ENCODE measurements at places on chromosomes 5 and 9.

- no peak for DNase-seq
These were observed 133.0 kb downstream of the C9orf50 start for GRCh38 chr9:129487658-129488483.

DNA sequence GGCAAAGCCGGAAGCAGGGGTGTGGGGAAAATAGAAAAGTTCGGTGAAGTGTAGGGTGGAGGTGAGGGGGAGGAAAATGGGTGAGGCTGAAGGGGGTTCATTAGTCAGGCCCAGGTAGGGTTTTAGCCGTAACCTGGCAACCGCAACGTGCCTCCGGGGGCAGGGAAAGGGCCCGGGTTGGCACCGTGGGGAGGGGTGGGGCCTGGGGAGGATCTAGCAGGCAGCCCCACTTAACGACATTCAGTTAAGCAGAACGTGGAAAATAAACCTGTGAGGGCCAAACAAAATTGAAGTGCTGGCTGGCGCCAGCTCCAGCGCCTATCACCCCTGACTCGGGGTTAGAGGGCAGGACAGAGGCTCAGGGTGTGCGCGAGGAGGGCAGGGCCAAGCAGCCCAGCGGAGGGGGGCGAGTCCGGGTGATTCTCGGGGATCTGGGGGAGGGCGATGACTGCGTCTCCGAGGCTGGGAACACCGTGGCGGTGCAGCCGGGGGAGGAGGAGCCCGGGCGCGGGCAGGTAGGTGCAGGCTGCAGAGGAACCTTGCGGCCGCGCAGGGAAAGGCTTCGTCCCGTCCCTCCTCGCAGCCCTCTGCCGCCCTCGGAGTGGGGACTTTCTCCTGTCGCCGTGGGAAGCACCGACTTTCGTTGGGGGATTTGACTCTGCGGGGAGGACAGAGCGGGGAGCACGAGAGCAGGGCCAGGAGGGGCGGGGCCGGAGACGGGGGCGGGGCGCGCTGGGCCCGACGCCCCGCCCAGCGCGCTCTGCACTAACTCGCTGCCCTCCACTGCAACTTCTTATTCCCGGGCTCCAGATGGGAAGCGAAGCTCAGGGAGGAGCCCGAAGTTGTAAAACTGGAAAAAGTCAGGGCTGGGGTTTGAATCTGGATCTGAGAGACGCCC lies 5.1 kb downstream of the RGS14 start:
- DNase-seq = peak; percentile 64

DNA sequence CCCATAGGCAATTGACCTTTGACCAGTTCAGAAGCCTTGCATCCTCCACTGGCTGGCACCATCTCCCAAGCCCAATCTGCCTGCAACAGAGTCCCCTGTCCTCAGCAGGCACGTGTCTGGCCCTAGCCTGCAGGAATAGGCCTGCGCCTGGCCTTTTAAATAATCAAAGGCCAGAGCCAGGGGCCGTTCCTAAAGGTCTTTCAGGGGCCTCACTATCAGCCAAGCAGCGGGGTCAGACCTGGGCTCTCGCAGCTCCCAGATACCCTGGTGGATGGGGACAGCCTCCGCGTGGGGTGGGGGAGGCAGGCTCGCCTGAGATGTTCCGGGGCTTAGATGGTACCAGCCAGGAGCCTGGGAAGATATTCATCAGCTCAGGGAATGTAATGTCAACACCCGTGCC lies 32.6 kb downstream of the SLC6A3 start:
- DNase-seq = no peak

- DNase-seq = no peak
These were observed 4.1 kb upstream of the TLE4 start for GRCh38 chr9:79567671-79568098.

GRCh38 chr5:147558826-147559225 lies 49.0 kb upstream of the DPYSL3 start:
- DNase-seq = no peak

GRCh38 chr5:65243161-65243560 lies 238.6 kb downstream of the ADAMTS6 start:
- DNase-seq = no peak

GRCh38 chr9:98861781-98862504 lies 54.5 kb downstream of the GALNT12 start:
- DNase-seq = no peak

- no peak for DNase-seq
These were observed 1203.4 kb upstream of the DMAC1 start for GRCh38 chr9:9002826-9003583.

GRCh38 chr9:83372957-83373356 lies 165.2 kb downstream of the FRMD3 start:
- no peak for DNase-seq

DNA sequence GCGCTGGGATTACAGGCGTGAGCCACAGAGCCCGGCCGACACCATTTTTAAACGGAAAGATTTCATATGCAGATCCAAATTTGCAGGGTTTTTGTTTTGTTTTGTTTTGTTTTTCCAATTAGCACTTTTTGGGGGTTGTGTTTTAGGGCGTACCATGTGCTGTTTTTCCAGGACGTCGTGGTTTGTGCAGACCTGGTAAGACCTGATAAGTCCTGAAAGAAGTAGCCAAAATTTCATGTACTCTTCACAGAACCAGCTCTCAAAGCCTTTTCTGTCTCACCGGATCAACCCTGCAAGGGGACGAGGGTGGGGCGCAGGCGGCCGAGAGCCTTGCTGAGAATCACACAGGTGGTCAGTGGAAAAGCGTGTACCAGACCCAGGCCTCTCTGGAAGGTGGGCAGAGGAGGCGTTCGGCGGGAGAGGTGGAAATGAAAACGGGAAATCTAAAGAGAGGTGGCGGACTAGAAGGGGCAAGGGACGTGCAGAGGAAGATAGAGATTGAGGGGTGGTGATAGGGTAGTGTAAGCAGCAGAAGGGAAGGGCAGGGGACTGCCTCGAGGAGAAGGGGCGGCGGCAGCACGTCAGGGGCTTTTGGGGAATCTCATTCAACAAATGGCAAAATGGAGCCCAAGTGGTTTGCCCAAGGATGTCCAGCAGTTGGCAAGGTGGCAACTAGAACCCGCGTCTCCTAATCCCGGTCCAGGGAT lies 1.1 kb upstream of the FAF2 start:
- no peak for DNase-seq

GRCh38 chr9:71824257-71824656 lies 55.9 kb upstream of the CEMIP2 start:
- DNase-seq = no peak

- no peak for DNase-seq
These were observed 46.2 kb downstream of the DMRT2 start for GRCh38 chr9:1096155-1096964.

DNA sequence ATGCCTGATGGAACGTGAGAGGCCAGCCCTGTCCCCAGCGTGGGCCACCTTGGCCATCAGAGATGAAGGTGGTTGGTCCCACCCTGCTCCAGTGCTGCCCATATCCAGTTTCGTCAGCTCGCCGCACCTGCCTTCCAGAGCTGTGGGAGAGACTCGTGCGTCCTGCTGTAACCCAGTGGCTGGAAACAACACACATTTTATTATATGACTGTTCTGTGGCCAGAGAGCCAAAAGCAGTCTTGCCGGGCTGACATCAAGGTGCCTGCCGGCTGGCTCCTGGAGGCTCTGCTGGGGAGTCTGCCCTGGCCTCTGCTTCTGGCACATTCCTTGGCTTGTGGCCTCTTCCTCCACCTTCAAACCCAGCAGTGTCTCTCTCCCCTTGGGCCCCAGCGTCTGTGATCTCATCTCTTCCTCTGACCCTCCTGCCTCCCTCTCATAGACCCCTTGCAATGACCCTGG lies 94.7 kb downstream of the RXRA start:
- DNase-seq = no peak

- no peak for DNase-seq
These were observed 138.1 kb upstream of the TLE4 start for GRCh38 chr9:79433703-79434102.

DNA sequence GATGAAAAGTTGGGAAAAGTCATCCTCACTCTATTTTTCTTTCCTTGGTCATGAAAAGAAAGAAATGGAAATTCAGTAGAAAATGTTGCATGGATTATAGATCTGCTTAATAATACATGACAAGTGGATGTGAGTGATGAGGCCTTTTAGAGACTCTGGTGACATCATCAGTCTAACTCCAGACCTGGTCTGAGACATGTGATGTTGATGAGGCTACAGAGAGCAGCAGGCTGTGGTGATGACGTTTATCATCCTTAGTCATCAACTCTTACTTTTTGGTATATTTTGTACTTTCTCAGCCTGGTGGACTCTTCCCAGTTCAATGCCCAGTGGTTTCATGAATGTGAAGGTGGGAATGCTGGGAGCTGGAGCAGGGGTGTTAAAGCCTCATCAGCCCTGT lies 116.4 kb downstream of the TTLL11 start:
- no peak for DNase-seq

DNA sequence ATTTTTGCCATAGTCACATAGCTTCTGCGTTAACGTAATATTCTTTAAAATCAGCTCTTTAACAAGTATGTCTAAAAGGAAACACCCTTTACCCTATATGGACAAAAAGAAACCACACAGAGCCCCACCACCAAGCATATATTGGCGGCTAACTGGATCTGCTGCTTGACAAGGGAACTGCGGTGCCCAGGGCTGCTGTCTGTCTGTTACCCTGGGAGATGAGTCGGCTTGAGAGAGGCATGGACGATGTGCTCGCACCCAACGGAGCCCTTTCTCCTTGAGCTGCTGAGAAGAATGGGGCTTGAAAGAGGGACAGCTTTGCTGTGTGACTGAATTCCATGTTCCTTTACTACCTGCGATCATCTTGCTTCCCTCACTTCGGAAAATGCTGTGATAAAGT lies 158.6 kb upstream of the SHB start:
- DNase-seq = no peak

DNA sequence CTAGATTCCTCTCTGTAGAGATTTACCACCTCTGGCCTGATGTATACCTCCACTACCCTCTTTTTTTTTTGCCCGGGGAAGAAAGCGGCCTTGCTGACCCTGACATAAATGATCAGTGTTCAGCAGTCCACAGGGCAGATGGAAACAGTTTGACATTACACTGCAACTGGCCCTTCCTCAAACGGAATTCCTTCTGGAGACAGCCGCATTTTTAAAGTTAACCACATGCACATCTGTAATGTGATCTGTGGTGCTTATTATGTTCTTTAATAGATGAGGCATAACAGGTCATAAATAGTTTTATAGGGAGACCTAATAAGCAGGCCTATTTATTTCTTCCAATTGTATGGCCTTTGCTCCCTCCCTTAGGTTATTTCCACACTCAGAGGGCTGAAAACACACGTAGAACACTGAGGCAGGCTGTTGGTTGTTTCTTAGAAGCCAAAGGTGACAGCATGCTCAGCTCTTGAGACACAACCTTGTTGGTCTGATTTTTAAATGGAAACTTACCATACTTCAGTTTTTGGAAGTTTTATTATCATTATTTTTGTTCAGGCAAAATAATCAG lies 84.0 kb upstream of the APC start:
- no peak for DNase-seq

GRCh38 chr5:175123542-175123941 lies 320.4 kb downstream of the DRD1 start:
- no peak for DNase-seq

DNA sequence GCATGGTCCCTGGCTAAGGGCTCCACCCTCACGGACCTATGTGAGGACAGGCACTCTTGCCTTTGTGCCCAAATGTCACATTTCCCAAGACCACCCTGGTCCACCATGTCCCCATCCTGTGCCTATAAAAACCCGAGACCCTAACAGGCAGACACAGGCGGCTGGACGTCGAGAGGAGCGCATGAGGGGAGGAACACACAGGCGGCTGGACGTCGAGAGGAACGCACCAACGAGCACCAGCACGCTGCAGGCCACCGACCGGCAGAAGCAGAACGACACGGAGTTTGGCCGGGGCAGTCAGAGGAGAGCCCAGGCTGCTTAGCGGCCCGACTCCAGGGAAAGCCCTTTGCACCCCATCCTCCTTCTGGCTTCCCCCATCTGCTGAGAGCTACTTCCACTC lies 119.9 kb downstream of the ADAMTS2 start:
- DNase-seq = no peak

GRCh38 chr5:116576053-116576713 lies 1.6 kb upstream of the SEMA6A start:
- peak; percentile 75 for DNase-seq

GRCh38 chr5:2141254-2142000 lies 258.7 kb upstream of the IRX4 start:
- no peak for DNase-seq

DNA sequence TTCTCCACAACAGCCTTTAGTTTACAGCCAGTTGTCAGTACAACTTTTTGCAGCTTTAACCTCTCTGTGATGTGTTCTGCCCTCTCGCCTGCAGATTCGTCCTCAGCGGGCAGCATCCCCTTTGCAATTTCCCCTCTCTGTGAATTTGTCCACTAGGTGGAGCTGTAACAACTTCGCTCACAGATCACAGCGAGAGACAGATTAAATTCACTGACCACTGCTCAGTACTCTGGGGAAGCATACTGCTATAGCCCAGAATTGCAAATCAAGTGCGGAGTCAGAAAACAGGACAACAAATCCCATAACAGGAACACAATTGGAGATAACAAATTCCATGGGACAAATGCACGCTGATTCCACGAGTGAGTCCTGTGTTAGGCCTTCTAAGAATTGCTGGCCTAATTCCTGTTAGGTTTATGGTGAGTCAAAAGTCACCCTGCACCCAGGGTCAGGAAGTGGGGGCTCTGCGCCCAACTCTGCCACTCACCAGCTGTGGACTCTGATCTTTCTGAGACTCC lies 2124.9 kb downstream of the MAT2B start:
- peak; percentile 20 for DNase-seq

DNA sequence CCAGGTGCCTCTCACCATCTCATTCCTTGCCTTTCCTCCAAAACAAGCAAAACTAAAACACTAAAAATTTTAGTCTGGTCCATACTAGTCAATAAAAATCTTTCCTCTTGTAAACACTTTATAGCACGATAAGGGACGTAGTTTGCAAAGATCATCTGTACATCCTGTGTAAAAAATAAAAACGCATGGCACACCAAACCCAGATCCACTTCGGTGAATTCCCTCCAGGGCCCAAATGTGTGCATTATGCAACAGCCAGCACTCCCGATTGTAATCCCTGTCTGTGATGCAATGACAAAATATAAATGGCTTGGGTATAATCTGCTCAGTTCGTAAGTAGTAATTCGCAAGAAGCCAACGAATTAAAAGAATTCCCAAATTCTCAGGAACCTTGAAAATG lies 1.4 kb downstream of the FAM169A start:
- no peak for DNase-seq

DNA sequence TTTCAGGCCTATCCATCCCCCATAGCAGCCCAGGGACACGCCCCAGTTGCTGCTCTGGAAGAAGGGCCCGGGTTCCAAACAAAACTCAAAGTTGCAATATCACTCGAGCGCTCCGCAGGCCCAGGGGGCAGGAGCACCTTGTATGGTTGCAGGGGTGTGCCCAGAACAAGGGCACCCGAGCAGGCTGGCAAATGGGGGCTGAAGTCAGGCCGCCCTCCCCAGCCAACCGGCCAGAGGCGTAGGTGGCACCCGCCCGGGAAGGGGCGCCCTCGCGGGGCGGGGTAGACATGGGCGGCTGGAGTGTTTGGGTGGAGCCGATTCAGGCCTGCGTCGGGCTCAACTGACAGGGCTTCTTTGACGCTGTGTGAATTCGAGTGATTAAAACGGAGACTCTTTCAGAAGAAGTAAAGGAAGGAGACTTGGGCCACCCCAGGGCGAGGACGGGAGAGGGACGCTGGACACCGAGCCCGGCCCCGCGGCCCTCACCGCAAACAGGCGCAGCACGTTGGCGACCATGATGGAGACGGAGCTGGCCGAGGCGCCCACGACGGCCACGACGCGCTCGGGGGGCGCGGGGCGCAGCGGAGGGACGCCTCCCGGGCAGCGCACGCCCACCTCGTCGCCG lies 1.1 kb downstream of the GRM6 start:
- DNase-seq = no peak
